ENCODE measurements at places on chromosomes 1 and 21.

DNA sequence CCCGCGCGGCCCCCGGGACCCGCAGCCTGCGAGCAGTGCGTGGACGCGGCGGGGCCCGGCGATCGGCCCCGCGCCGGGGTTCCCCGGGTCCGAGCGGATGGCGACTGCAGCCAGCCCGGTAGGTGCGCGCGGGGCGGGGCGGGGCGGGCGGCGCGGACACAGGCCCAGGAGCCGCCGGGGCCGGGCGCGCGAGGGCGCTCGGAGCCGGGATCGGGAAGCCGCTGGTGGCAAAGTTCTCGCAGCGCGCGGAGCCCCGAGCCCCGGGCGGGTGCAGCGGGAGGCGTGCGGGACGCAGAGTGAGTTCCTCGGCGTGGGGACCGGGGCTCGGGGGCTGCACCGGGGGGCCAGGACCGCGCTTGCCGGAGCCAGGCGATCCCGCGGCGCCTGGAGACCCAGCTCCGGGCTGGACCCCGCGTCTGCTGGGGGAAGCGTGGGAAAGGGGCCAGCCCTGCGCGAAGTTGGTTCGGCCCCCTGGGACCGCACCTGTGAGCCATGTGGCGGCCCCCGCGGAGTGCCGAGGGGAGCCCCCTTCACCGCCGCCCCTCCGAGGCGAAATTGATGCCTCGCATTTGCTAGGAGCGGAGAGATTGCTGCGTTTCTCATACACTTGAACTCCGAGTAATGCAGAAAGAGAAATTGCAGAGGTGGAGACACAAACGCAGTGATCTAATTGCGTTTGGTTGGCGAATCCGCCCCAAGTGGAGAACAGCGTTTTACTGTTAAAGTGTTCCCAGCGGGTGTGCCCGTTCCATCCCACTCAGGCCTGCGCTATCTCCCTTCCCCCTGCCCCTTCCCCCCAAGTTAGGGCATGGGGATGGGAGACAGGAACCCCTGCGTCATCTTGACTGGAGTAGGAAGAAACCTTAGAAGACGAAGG, 228.9 kb upstream of the TMEM51 start:
- no peak for DNase-seq

- no peak for DNase-seq
Measured at GRCh38 chr1:73907051-73907450, 290.9 kb downstream of the LRRIQ3 start.

GRCh38 chr1:237888143-237888542, 2.6 kb downstream of the ZP4 start:
- no peak for DNase-seq

GRCh38 chr1:27884006-27884954, 11.9 kb downstream of the THEMIS2 start:
- no peak for DNase-seq

DNA sequence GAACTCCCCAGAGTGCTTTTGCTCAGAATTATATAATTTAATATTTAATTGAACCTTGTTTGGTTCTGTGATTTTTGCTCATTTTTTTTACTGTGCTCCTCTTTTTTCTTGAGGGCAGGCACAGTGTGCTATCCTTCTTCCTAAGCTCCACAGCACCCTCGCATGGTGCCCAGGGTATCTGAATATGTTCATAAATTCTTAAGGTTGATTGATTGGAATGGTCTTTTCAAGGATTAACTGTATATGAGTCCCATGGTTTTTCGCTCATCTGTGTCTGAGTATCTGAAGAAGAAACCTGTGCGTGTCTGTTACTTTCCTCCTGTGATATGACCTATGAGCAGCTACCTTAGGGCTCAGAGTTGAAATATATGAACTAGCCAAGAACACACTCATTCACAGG, 393.7 kb downstream of the HLX start:
- DNase-seq = no peak

DNA sequence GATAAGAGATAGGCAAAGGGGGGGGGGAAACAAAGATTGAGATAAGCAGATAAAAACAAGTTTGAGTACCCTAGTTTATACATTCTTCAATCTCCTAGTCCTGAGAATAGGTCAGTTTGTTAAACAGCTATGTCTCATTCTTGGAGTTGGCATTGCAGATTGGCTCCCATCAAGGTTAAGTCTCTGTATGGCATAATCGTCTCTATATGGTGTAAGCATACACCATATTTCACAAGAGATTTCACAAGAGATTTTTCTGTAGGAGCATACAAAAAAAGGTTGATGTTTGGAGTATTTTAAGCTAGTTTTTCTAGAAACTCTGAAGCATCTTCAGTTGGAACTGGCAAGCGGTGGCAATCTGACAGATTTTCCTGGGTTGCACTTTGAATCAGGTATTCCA, 35.8 kb downstream of the NCAM2 start:
- no peak for DNase-seq

- no peak for DNase-seq
Measured at GRCh38 chr1:157193219-157193618, 55.0 kb upstream of the ETV3 start.

DNA sequence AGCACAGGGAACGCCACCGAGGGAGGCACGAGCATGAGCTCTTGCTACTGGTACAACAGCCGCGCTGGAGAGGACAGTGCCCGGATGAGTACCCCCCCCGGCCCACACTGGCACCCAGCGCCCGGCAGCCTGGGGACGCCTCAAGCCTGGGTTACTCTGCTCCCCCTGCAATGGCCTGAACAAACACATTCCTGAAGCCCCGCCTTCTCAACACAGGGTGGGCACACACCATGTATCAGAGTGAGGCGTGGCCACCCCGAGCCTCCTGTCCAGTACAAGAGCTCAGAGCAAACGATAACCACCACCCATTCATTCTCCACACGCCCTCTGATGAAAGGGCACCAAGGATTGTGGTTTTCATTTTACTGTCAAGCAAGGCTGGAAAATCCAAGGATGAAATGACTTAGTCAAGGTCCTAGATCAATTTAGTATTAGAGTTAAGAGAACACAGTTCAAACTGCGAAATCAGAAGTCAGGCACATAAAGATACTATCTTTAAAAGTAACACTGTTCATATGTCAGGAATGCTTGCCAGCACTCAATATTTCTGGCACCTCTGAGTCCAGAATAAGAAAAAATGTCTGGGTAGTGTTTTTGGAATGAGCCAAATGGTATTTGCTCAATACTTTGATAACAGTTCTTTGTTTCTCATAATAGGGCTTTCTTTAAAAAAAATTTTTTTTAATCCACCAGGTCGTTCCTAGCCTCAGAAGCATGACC, 22.0 kb downstream of the UBE2G2 start:
- DNase-seq = no peak

- DNase-seq = no peak
Measured at GRCh38 chr1:39490596-39491145, 765 bp upstream of the BMP8A start.

GRCh38 chr1:8663090-8663802, 154.2 kb downstream of the RERE start:
- no peak for DNase-seq

DNA sequence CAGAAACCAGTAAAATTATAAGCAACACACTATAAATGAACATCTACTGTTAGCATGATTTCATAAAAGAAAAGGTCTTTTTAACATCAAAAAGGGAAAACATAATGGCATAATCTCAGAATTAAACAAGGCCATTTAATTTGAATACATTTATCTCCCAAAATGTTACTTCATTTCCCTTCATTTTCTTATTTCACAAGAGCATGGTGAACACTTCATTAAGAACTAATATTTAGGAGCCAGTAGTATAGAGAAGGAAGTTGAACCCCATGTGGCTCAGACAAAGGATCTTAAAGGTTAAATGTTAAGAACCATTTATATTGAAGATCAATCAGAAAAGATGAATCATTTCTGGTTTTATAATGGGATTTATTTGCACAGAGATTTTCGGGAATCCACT, 981.7 kb downstream of the TTLL7 start:
- DNase-seq = no peak

DNA sequence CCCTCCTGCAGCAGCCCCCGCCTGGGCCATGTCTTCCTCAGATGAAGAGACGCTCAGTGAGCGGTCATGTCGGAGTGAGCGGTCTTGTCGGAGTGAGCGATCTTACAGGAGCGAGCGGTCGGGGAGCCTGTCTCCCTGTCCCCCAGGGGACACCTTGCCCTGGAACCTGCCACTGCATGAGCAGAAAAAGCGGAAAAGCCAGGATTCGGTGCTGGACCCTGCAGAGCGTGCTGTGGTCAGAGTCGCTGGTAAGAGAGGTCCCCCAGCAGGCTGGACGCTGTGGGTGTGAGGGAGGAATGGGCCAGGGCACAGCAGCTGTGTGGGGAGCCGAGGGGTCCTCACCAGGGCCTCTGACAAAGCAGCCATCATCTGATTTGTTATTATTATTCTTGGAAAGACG, 58.0 kb downstream of the NDUFS5 start:
- DNase-seq = no peak

DNA sequence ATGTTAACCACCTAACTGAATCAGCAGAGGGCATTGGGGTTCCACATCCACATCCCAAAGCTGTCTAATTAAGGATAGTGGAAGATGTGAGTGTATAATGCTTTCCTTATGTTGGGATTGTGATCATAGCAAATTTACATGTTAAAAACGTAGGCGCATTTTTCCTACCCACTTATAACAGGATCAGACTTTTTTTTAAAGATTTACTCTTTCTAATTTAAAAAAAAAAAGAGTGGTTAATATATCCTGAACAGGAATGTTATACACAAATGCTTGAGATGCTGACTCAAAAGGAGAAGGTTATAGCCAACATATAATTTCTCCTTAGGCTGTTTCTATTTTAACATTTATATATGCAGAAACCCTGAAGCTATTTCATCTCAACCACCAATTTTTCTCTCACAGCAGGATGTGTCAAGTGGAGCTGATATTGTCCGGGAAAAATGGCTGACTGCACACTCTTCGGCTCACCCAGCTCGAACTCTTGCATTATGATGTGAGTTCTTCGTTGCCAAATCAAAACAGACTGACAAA, 40.3 kb downstream of the RGS5 start:
- DNase-seq = no peak

DNA sequence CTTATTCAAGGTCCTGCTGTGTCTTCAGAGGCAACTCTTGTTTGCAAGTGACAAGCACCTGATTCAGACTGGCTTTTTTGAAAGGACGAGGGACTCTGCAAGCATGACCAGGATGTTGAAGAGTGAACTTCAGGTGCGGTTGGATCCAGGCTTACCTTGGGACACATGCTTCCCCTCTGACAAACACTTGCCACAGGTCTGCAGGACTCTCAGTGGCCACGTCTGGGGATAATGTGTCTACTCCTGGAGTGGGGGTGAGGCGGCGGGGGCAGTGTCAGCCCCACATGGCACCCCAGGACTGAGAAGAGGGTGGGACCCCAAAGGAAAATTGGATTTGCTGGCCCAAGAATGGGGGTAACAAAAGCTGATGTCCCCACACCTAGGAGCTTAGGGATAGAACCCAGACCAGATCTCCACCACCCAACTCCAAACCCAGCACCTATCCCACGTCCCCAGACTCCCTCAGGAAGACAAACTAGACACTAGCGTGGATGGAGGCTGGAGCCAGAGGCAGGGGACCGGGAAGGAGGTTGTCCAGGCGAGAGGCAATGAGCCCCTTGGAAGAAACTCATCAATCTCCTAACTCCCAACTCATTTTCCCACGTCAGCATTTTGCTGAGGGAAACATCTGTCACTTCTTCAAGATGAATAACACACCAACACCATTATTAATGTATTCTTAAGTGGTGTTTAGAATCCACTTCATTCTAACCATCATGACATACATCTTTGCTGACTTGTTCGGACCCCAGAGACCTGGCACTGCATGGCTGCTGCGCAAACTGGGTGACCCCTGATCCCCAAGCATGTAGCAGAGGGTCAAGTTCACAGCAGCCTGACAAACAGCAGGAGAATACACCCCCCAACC, 32.0 kb upstream of the LAPTM5 start:
- DNase-seq = no peak

DNA sequence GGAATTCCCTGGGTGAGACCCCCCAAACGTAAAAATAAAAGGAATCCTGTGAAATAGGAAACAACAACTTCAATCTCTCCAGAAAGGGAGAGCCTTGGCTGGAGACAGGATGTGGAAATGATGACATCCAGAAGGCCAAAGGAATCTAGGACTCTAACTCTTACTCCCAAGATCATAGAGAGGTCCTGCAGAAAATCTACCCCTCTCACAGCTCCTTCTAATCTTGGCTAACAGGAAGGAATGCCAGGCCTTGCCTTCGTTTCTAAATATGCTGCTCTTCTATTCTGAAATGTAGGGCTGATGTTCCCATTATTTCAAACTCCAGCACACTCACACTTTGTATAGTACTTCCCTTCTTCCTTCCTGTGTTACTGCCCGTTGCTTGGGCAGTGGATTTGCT, 40.7 kb downstream of the ARHGEF11 start:
- DNase-seq = no peak

DNA sequence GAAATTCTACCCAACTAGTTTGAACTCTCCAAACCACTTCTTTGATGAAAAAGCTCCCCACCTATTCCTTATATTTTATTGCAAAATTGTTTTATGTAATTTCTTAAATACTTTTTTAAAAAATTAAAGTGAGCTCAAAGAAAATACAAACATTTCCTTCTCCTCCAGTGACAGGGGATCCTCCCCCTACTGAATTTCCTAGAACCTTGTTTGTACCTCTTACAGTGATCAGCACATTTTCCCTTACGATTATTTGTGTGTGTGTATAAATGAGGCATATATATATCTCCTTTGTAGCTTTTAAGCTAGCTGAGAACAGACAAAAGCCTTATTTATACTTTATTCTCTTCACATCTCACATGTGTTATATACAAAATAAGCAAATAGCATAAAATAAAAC, 44.4 kb downstream of the VAV3 start:
- no peak for DNase-seq

DNA sequence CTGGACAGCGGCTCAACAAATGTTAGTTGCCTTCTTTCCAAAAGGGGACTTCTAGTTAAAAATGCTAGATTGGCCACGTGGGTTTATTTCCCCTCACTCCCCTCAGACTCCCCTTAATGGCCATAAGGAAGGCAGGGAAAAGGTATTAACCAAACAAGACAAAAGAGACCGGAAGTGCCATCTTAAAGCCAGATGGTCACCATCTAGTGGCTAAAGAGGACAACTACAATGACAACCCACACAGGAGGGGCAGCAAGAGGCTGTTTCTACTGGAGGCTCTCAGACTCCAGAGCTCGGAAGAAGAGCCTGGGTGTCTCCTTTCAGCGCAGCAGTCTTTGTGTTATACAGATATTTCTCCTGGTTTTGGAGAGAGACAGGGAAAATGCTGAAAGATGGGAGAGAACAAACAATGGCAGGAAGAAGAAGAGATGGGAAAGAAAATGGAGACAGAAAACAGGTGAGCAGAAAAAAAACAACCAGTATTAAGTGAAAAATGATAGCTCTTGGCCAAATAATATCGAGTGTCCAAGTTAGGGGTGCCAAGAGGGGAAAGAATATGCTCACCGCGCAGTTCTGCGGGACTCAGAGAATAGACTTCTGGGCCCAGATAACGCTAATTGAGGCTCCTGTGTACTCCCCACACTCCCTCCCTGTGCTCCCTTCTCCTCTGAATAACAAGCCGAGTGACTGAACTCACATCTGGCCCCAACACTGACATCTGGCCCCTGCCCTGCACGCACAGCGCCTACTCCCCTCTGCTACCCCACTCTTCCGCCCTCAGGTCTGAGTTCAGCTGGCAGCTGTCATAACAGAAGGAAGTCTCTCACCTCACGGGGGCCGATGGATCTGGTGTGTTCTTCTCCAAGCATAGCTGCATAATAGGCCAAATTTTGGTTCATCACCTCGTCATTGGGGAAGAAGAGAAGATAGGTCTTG, 9.6 kb downstream of the P3H1 start:
- DNase-seq = no peak
